Left renal pelvis (tissue), 4 donors: ENCODE measurements at places on chromosomes 5 and 9. TPM values are rescaled to one million over a fixed set of nuclear protein-coding genes. Genes with fewer than 3 reads are reported as not detected.

HTR1A gene
- polyA plus RNA-seq: not detected

SLC46A2 gene
- 0.47 TPM for polyA plus RNA-seq

FGD3 gene
- polyA plus RNA-seq: 8.2 TPM

BTNL8 gene
- 0.24 TPM for polyA plus RNA-seq

UBTD2 gene
- 62.0 TPM for polyA plus RNA-seq

ANXA2R gene
- 1.4 TPM for polyA plus RNA-seq
